Panc1 (cell line): ENCODE measurements at places on chromosomes 3 and 15.
A peak's percentile ranks its signal among the peaks of the same experiment; 100 is the strongest.

GRCh38 chr3:33391255-33391995, 48.8 kb downstream of the UBP1 start:
- DNase-seq = no peak

DNA sequence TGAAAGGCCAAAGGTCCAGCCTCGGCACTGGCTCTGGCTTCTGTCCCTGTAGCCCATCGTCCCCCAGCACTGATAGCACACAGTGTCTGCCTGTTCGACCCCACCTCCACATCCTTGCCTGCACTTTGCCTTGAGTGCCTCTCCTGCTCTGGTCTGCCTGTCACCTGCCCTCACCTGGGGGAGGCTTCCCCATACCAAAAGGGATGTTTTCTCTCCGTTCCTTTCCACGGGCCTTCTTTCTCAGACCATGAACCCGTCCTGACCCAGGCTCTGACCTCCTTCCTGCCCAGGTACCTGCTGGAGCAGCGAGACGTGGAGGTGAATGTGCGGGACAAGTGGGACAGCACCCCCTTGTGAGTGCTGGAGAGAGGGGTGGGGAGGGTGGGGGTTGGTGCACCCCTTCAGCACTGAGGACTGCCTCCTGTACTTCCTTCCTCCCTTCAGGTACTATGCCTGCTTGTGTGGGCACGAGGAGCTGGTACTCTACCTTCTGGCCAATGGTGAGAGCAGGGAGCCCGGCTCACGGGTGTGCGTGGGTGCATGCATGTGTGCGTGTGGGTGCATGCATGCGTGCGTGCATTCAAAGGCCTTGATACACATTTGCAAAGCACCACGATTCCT, 1.5 kb downstream of the ABTB1 start:
- no peak for DNase-seq

DNA sequence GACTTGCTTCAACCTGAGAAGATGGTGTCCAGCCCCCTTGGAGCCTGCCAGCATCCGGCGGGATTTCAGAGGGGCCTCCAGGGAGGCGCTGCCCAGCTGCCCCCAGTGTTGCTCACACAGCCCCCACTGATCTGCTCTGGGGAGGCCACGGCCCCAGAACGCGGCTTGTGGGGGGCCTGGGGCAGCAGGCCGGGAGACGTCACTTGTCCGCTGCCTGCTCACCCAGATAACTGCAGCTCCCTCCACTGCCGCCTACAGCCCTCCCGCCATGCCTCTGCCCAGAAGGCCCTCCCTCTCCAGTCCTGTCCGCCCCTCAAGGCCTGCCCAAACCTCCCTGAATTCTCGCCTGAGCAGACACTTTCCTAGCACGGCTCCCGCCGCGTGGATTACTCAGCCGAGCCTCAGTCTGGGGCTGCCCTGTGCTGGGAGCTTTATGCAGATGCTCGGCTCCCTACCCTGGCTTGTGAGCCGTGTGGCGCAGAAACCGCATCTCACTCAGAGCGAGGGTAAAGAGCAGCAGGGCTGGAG, 17.2 kb upstream of the ADIPOQ start:
- no peak for DNase-seq

DNA sequence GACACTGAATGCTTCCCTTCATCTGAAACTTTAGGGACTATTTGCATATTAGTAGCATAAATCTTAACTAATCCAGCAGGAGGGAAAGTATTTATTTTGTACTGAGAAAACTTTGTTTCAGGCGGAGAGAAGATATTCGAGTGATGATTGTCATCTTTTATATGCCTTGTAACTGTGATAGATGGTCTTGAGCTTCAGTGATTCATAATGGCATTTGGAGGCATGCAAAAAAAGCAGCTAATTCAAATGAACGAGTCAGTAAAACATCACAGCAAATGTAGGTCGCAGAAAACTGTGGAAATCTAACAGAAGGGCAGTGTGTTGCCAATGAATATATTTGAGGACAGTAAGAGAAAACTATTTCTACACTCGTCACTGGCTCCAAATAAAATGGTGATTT, 643.7 kb upstream of the NAALADL2 start:
- DNase-seq = no peak

DNA sequence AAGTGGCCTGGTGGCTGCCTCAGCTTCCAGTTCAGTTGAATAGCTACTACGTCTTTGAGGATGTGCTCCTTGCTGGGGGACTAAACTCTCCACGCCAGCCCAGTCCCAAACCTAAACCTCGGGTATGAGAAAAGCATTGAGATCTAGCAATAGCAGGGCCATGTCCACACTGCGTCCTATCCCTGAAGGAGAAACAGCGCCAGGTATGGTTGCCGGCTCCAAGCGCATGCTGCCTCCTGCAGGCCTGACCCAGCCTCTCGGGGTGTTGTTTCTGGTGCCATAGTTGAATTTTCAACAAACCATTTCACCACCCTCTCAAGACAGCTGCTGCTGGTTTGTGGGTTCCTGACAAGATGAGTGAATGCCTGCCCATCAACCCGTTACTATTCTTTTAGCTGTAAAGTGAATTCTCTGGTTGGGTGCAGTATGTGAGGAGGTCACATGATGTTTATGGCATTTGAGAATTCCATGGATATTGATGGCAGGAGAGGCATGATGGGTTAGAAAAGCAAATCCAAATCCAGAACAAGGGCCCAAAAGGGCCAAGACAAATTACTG, 13.0 kb upstream of the SLC28A1 start:
- DNase-seq = no peak

- peak; percentile 56 for DNase-seq
Observed at GRCh38 chr15:41022487-41023090, 69.3 kb downstream of the CHAC1 start.

DNA sequence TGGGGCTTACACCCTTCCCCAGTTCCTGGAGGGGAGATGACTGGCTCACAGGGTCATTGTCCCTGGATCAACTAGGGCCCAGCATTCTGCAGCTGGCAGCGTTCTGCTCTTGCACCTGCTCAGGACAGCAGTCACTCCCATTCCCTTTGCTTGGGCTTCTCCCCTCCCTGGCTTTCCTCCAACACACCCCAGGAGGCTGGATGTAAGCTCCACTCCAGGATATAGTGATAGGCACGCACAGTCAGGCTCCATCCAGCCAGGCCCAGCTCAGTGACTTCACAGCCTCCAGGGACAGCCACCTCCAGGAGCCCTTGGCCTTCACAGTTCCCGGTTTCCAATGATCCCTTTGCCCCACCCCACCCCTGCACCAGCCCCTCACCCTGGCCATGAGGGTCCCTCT, 1.9 kb downstream of the SPTBN5 start:
- no peak for DNase-seq

DNA sequence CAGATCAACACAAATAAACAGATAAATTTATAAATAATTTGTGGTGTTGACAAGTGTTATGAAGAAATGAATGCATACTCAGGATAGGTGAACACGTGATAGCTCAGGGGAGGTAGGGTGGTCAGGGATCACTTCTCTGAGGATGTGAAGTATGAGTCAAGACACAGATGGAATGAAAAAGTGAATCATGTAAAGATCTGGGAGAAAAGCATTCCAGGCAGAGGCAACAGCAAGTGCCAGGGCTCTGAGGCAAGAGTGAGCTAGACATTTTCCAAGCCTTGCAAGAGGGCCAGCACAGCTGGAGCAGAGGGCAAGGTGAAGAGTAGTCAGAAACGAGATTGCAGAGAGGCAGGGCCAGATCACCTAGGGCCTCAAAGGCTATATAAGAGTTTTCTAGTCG, 177.8 kb downstream of the WNT5A start:
- no peak for DNase-seq

DNA sequence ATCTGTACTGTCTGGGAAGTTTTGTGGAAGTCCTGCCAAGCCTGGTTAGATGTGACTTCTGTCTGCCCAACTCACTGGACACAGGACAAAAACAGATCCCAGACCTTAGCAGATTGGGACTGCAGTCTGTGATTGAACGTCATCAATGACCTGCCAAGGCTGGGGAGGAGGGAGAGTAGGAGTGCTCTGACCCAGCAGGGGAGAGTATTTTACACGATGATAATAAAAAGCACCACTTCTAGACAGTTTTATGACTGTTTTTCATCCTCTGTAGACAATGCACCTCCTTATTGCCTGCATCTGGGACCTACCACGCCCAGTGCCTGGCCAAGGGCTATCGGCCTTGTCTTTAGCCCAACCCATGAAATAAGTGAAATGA, 102.3 kb upstream of the NR2E3 start:
- no peak for DNase-seq

- DNase-seq = no peak
Observed at GRCh38 chr15:60563539-60564404, 84.8 kb upstream of the ICE2 start.

DNA sequence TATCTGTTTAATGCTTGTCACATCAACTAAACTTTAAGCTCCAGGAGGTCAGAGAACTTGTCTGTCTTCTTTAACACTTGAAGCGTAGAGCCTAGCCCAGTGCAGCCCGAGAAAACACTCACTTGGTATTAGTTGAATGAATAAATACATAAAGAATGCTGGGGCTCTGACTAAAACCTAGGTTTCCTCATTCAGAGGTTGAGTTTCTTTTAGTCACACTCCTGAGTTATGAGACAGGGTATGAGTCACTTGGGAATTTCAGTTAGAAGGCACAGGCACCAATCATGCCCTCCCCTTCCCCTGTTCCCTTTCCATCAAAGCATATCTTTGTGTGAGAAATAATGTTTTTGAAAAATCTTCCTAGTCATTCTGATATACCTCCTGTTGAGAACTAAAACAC, 589.8 kb upstream of the DPPA4 start:
- peak; percentile 75 for DNase-seq

DNA sequence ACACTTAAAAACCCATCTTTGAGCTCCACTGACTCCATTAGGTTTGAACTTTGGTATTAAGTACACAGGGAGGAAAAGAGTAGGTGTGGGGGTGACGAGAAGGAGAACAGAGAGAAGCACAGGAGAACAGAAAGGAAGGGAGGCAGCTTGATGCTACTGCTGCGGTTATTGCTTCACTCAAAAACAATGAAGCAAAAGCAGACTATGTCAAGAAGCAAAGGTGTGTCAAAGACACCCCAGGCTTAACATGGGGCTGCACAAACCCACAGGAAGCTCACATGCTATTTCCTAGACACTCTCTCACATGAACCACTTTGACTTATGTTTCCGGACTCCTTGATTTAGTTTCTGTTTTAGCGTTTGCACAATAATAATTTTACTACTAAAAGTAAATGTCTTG, 961.0 kb upstream of the CFAP20DC start:
- no peak for DNase-seq

DNA sequence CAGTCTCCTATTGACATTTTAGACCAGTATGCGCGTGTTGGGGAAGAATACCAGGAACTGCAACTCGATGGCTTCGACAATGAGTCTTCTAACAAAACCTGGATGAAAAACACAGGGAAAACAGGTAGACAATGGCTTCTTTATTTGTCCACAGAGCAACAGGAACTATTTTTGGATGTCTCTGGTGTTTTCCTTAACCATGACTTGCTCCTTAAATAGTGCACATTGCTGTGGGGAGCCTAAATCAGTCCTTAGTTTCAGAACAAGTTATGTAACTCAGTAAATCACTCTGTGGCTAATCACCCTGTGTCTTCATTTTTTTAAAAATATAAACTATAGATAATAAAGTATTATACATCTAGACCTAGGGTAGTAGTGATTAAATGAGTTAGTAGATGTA, 383.7 kb downstream of the FEZF2 start:
- DNase-seq = no peak

DNA sequence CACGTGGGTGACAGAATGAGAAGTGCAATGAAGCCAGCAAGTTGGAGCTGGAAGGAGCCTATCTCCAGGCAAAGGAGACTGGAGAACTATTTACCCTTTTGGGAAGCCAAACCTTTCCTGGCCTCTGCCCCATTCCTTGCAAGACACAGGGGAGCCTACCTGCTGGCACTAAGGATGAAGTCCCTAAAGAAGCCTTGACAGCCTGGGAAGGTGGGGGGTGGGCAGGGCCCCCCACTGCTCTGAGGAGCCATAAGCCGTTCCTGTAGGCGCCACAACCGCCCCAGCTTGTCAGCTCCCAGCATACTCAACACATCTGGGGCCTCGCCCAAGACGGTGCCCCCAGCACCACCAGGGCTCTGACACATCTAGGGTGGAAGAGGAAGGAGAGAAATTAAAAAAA, 5.5 kb downstream of the CDAN1 start:
- DNase-seq = no peak

DNA sequence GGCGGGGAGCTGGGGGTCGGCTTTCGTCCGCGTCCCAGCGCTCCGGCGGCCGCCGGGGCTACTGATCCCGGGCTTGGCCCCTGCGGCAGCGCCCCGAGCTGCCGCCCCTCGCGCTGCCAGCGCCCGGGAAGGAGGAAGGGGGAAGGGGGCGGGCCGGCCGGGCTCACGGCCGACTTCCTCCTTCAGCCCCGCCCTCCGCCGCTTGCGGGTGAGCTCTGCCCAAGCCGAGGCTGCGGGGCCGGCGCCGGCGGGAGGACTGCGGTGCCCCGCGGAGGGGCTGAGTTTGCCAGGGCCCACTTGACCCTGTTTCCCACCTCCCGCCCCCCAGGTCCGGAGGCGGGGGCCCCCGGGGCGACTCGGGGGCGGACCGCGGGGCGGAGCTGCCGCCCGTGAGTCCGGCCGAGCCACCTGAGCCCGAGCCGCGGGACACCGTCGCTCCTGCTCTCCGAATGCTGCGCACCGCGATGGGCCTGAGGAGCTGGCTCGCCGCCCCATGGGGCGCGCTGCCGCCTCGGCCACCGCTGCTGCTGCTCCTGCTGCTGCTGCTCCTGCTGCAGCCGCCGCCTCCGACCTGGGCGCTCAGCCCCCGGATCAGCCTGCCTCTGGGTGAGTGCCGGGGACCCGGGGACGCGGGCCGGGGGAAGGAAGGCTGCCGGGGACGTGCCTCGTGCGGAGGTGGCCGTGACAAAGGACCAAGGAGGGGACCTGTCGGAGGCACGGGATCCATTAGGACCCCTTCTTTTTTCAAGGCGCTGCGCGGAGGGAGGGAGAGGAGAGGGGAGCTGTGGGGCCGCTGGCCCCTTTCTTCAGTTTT, at the start of gene SEMA4B:
Gene SEMA4B (plus strand): TSS at position 201 of the 814 bp plus-strand sequence. CDS start 249 bp downstream, at position 450.
- no peak for DNase-seq

GRCh38 chr3:143970773-143971358, 757 bp upstream of the DIPK2A start:
- no peak for DNase-seq

GRCh38 chr3:58628823-58629562, 37.6 kb downstream of the FAM3D start:
- DNase-seq = no peak

- no peak for DNase-seq
Observed at GRCh38 chr15:58096529-58097084, 31.1 kb upstream of the ALDH1A2 start.

DNA sequence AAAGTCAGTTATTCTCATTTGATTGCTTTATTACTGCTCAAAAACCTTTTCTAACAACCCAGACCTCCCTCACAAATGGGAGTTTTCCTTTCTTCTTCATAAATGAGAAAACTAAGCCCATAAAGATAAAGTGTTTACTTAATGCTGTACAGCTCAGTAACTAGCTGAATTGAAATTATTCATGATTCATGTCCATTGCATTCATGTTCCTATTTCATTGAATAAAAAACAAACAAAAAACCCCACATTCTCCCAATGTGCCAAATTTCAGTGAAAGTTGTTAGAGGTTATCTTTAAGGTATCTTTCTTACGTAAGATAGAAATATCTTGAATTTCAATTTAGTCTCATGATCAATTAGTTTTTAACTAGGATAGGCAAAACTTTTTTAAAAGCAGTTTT, 2.8 kb downstream of the PLSCR2 start:
- no peak for DNase-seq

GRCh38 chr3:54771050-54771449, 156.8 kb downstream of the LRTM1 start:
- no peak for DNase-seq

- no peak for DNase-seq
Observed at GRCh38 chr3:45631486-45631885, 36.9 kb downstream of the LIMD1 start.
